Ascending aorta (tissue), 2 donors: ENCODE measurements at places on chromosomes 1 and 21. TPM values are rescaled to one million over a fixed set of nuclear protein-coding genes. Genes with fewer than 3 reads are reported as not detected.
A peak's percentile ranks its signal among the peaks of the same experiment; 100 is the strongest.

Gene MIB2
- total RNA-seq: 96.9 TPM

GRCh38 chr1:198496216-198497143 is 44.0 kb downstream of the ATP6V1G3 start:
- DNase-seq: no peak

DNA sequence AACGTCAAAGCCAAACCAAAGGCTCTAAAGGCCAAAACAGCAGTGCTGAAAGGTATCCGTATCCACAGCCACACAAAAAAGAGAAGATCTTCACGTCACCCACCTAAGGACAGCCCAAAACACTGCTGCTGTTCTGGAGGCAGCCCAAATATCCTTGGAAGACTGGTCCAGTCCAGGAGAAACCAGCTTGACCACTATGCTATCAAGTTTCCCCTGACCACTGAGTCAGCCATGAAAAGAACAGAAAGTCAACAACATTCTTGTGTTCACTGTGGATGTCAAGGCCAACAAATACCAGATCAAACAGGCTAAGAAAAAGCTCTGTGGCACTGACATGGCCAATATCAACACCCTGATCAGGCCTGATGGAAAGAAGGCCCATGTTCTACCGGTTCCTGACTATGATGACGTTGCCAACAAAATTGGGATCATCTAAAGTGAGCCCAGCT is 32.1 kb downstream of the ARID4B start:
- no peak for DNase-seq

GRCh38 chr1:39642796-39643195 is 3.4 kb upstream of the HEYL start:
- peak; percentile 87 for DNase-seq

GRCh38 chr1:208918160-208918559 is 665.4 kb upstream of the CAMK1G start:
- DNase-seq: no peak
